ENCODE measurements at places on chromosomes 1 and 21.

DNA sequence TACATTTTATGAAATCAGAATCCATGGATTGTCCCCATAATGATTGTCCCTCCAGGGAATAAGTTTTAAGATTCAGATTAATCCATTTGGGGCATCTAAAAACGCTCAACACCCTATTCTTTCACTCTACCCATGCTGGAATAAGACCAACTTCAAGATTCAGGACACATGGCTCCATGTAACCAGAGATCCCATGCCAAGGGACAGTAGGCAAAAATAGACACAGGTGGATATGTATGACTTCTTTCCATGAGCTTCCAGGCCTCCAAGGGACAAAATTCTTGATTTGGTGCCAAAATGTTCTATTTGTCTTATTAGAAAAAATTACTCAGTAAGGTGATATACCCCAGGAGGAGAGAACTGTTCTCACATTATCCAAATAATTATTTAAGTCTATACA lies 178.8 kb downstream of the NRIP1 start:
- no peak for DNase-seq

- DNase-seq, result peak; percentile 56
Observed at GRCh38 chr1:111656086-111657017, 36.8 kb downstream of the RAP1A start.

- peak; percentile 15 for DNase-seq
Observed at GRCh38 chr1:214439352-214440119, 111.9 kb downstream of the PTPN14 start.

GRCh38 chr1:228982637-228983036 lies 247.4 kb downstream of the RHOU start:
- DNase-seq, result no peak

DNA sequence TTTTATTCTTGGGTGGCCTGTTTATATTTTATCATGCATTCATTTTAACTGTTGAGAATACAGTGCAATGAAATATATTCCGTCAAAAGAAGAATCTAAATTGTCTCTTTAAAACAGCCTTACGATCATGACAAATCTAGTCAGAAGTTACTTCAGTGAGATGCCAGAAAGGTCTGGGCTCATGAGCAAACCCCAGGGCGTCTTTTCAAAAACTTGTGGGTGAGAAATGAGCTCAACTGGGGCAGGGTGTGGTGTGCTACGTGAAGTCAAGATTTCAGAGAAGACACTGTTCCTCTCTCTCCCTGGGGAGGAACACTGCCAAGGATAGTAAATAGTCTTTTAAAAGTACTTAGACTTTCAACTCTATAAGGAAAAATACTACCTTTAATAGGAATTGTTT lies 13.4 kb upstream of the UAP1 start:
- DNase-seq, result peak; percentile 35

- DNase-seq, result no peak
Observed at GRCh38 chr21:46428987-46429710, 29.5 kb upstream of the DIP2A start.

DNA sequence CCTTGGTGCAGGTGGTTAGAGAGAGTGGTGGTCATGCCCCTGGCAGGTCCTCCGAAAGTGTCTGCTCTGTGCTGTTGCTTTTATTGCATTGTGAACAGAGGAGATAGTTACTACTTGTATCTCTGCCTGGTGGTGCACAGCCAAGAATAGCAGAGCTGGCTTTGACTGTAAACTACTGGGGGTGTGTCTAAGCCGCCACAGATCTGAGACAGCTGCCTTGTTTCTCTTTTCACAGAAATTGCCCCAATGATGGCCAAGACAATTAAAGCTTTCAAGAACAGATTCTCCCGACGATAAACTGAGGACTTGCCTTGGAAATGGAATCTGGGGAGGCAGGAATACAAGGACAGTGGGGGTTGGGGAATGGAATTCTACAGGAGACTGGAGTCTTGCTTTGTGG lies 16.0 kb downstream of the ELOA start:
- DNase-seq, result no peak

DNA sequence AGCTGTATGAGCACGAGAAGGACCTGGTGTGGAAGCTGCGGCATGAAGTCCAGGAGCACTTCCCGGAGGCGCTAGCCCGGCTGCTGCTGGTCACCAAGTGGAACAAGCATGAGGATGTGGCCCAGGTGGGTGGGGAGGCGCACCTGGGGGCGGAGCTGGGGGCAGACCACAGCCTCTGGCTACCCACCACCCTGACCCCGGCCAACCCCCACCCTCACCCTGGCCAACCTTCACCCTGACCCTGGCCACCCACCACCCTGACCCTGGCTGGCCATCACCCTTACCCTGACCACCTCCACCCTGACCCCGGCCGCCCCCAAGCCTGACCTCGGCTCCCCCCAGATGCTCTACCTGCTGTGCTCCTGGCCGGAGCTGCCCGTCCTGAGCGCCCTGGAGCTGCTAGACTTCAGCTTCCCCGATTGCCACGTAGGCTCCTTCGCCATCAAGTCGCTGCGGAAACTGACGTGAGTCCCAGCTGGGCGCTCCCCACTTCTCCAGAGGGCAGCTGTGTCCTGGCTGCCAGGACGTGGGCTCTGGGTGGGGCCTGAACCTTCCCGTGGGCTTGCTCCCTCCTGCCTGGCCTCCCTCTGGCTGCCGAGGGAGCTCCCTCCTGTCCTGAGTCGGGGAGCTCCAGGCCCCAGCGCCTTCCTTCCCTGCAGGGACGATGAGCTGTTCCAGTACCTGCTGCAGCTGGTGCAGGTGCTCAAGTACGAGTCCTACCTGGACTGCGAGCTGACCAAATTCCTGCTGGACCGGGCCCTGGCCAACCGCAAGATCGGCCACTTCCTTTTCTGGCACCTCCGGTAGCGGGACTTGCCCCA lies 69.5 kb downstream of the PIK3CD start:
- DNase-seq, result no peak

GRCh38 chr1:17768651-17769241 lies 13.6 kb downstream of the ACTL8 start:
- no peak for DNase-seq

GRCh38 chr1:219751870-219752507 lies 139.1 kb upstream of the ZC3H11B start:
- DNase-seq, result no peak

GRCh38 chr1:51963592-51964308 lies 26.8 kb downstream of the RAB3B start:
- no peak for DNase-seq

DNA sequence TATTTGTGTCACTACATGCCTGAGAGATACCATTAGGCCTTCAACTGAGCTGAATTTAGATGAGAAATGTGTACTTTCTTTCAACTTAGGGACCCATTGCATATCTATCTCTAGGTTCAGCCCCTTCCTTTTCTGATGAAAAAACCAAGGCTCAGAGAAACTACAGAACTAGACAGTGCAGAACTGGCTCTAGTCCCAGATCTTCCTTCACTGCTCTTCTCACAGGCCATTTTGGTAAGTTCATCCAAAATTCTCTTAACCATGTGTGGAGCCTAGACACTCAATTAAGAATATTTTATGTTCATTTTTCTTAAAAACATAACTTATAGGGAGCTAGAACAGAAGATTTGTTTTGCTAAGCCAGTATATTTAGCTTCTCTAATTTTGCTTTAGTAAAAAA lies 128.9 kb downstream of the ASTN1 start:
- DNase-seq, result no peak

GRCh38 chr1:81974883-81975555 lies 174.3 kb downstream of the ADGRL2 start:
- no peak for DNase-seq

GRCh38 chr1:203252678-203253077 lies 23.2 kb upstream of the CHIT1 start:
- no peak for DNase-seq

- DNase-seq, result no peak
Observed at GRCh38 chr1:84146411-84147032, 2.5 kb downstream of the PRKACB start.

DNA sequence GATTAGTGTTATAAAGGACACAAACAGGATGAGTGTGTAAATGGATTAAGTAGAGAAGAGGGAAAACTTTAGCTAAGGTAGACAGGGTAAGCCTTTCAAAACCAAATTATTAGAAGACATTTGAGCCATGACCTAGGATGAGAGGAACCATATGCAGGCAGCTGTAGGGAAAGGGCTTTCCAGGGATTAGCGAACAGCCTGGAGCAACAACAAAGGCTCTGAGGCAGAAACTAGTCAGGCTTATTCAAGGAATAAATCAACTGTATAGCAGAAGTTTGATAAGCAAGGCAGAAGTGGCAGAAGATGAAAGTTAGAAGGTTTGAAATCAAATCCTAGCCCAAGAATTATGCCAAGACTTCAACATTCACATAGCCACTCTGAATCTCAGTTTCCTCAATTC lies 21.3 kb downstream of the AIDA start:
- DNase-seq, result no peak

DNA sequence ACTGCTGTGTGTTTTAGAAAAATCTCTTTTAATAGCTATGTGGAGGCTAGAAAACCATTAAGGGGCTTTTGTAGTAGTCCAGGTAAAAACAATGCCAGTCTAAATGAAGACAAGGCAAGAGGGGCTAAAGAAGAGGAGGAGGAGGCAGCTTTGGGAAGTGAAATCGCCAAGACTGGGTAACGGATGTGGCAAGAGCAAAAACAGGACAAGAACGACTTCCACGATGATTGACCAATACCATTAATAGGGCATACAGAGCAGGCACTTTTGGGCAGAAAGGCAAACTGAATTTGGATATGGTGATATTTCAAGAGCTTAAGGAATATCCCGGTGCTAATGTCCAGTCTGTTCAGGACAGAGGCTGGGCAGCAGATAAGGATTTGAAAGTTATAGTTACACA lies 22.0 kb downstream of the COA6 start:
- no peak for DNase-seq

All from CD4-positive, alpha-beta T cell treated with Interleukin-10 for 1 hour (primary cell).